ENCODE measurements at places on chromosomes 11 and 22.

- DNase-seq, result no peak
Measured at GRCh38 chr11:35963911-35964310, 20.0 kb downstream of the LDLRAD3 start.

GRCh38 chr11:11089805-11090204 is 232.0 kb upstream of the ZBED5 start:
- no peak for DNase-seq

- no peak for DNase-seq
Measured at GRCh38 chr11:33492596-33492995, 208.0 kb downstream of the C11orf91 start.

- no peak for DNase-seq
Measured at GRCh38 chr22:33880986-33881385, 39.3 kb downstream of the LARGE1 start.

GRCh38 chr22:31393893-31394292 is 5.5 kb upstream of the DRG1 start:
- no peak for DNase-seq

- DNase-seq, result no peak
Measured at GRCh38 chr11:72637926-72638325, 36.3 kb downstream of the PDE2A start.

GRCh38 chr22:49849161-49850020 is 4.3 kb upstream of the ZBED4 start:
- no peak for DNase-seq

- no peak for DNase-seq
Measured at GRCh38 chr11:942823-943222, 17.2 kb downstream of the AP2A2 start.

DNA sequence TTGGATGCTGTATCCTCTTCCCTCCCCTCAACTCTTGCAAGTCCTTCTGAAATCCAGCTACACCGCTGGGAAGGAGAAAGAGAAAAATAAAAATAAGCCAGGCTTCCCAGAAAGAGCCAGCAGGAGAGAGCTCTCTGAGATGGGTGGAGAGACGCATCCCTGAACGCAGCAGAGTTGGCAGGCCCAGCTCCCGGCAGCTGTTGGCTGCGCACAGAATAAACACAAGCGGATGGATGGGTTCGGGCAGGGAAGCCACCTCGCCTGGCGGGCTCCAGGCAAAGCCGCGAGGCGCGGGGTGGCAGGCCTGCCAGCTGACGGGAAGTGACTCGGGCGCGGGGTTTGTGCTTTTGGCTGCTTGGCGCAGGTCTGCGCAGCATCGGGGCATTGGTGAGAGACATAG is 537.7 kb downstream of the MIAT start:
- DNase-seq, result no peak

GRCh38 chr11:121340032-121340580 is 47.5 kb downstream of the SC5D start:
- DNase-seq, result no peak

- no peak for DNase-seq
Measured at GRCh38 chr11:101914341-101914737, 471 bp upstream of the CEP126 start.

DNA sequence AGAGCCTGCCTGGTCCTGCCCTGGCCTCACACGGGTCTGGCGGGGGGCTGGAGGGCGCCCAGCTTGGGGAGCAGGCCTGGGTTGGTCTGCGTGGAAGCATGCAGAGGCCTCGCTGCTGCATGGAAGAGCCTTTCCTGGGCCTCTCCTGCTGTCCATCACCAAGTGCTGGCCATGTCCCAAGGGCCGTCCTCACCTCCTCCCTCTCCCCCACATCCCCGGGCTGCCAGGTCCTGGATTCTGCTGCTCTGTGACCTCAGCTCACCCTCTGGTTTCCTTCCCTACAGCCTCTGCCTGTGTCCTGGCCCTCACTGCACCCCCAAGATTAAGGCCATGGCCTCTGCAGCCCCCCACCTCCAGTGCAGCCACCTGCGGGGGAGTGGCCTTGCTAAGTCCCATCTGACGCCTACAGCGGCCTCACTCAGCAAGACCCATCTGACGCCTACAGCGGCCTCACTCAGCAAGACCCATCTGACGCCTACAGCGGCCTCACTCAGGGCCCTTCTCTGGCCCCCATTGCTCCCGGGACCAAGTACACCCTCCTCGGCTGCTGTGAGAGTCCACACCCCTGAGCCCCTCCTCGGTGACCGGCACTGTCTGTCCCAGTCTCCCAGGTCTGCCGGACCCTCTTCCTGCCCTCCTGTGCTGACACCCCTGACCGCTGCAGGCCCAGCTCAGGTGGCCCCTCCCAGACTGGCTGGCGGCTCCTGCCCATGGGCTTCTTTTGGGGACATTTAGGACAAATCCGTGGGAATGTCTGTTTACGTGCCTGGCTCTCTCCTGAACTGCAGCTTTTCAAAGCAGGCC is 119.5 kb upstream of the B3GAT1 start:
- DNase-seq, result no peak

- DNase-seq, result no peak
Measured at GRCh38 chr22:46968848-46969247, 206.4 kb downstream of the TBC1D22A start.

GRCh38 chr11:14954581-14954980 is 17.6 kb downstream of the CALCA start:
- no peak for DNase-seq

- DNase-seq, result no peak
Measured at GRCh38 chr11:28457481-28458065, 349.4 kb downstream of the METTL15 start.

DNA sequence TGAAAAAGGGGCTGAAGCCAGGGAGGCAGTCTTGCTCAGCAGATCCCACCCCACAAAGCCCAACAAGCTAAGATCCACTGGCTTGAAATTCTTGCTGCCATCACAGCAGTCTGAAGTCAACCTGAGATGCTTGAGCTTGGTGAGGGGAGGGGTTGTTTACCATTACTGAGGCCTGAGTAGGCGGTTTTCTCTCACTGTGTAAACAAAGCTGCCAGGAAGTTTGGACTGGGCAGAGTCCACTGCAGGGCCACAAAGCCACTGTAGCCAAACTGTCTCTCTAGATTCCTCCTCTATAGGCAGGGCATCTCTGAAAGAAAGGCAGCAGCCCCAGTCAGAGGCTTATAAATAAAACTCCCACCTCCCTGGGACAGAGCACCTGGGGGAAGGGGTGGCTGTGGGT is 746.1 kb upstream of the LRRC4C start:
- no peak for DNase-seq

DNA sequence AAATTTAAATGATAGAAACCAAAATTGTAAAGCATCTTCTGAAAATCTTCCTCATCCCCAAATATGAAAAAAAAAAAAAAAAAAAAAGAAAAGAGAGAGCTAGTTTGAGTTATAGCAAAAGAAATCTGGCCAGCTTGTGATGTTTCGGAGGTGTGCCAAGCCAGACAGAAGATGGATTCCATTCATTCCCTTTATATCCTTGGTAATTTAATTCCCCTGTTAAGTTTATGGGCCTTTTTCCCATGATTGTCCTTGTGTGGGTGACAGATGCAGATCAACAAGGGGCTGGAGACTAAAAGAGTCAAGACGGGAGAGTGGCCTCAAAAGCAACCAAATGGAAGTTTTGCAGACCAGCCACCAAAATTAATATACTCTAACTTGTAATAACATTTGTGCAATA is 47.6 kb upstream of the PARVA start:
- DNase-seq, result no peak

DNA sequence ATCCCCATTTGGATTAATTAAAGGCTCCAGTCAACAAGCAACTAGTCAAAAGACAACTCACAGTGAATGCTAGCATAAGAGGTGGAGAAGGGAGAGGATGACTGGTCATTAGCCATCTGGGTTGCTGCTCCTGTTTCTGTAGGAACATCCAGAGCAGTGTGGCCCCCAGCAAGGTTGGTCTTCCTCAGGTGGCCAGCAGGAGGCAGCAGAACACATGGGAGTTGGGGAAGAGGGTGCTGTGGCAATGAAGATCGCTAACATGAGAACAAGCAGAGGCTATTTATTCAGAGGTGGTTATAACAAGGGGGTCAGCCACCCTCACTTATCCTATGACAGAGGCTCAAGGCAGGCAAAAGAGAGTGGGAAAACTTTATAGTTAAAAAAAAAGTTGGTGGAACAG is 21.3 kb downstream of the IZUMO1R start:
- no peak for DNase-seq

GRCh38 chr11:44943696-44944095 is 7.0 kb downstream of the TP53I11 start:
- DNase-seq, result no peak

GRCh38 chr22:38758276-38758945 is 2.6 kb upstream of the SUN2 start:
- DNase-seq, result no peak

- no peak for DNase-seq
Measured at GRCh38 chr11:104917271-104918112, 19.2 kb upstream of the CASP12 start.

- DNase-seq, result no peak
Measured at GRCh38 chr11:35927682-35928081, 16.2 kb upstream of the LDLRAD3 start.

GRCh38 chr22:34055525-34056200 is 135.4 kb upstream of the LARGE1 start:
- DNase-seq, result no peak

DNA sequence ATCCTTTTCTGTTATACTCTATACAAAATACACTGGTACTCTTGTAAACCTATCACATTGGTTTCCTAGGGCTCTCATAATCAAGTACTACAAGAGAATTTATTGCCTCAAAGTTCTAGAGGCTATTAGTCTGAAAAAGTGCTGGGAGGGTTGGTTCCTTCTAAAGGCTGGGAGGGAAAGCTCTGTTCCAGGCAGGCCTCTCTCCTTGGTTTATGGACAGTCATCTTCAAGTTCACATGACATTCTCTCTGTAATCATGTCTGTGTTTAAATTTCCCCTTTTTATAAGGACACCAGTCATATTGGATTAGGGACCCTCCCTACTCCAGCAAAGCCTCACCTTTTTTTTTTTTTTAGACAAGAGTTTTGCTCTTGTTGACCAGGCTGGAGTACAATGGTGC is 9.1 kb downstream of the SLC36A4 start:
- DNase-seq, result no peak

GRCh38 chr11:115664313-115664712 is 160.1 kb upstream of the CADM1 start:
- no peak for DNase-seq

- no peak for DNase-seq
Measured at GRCh38 chr11:57800444-57801182, 39.0 kb downstream of the CTNND1 start.

- DNase-seq, result no peak
Measured at GRCh38 chr11:118211006-118211405, 13.8 kb downstream of the JAML start.

- DNase-seq, result no peak
Measured at GRCh38 chr22:36215981-36216380, 14.4 kb upstream of the APOL4 start.

DNA sequence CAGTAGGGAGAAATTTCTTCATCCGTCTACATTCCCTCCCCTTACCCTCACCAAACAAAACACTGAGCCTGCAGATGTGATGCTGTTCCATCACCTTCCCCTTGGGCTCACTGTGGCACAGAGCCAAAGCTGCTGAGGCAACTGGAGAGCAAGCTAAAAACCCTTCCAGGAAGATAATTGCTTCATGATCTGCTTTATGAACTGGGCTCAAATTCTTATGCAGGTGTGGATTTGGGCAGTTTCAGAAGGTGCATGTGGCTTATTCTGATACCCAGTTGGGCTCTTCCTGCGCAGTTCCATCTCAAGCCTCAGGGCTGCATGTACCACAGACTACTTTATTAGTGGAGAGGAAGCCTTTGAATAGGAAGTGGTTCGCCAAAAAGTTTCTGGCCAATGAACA is 58.3 kb downstream of the AAMDC start:
- no peak for DNase-seq

DNA sequence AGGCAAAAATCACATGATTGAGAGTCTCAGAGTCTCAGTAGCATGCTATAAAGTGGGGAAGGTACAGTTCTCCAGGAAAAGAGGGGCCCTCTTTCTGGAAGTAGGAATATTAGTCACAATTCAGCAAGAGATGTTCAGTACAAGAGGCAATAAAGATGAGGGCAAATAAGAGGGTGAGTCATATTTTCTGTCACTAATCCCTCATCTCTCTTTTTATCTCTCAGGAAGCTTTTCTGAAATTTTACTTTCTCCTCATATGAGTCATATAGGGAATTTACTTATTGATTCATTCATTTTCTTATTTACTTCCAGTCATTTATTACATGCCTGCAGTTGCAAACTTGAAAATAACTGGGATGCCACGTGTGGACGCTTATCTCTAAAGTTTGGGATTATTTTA is 3.4 kb upstream of the NXPE1 start:
- DNase-seq, result no peak

DNA sequence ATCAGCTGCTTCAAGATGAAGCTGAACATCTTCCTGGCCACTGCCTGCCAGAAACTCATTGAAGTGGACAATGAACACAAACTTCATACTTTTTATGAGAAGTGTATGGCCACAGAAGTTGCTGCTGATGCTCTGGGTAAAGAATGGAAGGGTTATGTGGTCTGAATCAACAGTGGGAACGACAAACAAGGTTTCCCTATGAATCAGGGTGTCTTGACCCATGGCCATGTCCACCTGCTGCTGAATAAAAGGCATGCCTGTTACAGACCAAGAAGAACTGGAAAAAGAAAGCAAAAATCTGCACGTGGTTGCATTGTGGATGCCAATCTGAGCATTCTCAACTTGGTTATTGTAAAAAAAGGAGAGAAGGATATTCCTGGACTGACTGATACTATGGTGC is 22.2 kb upstream of the BIRC3 start:
- no peak for DNase-seq

GRCh38 chr22:30649430-30650007 is 13.9 kb downstream of the SLC35E4 start:
- no peak for DNase-seq

- DNase-seq, result no peak
Measured at GRCh38 chr11:109783840-109784239, 309.4 kb upstream of the ZC3H12C start.

DNA sequence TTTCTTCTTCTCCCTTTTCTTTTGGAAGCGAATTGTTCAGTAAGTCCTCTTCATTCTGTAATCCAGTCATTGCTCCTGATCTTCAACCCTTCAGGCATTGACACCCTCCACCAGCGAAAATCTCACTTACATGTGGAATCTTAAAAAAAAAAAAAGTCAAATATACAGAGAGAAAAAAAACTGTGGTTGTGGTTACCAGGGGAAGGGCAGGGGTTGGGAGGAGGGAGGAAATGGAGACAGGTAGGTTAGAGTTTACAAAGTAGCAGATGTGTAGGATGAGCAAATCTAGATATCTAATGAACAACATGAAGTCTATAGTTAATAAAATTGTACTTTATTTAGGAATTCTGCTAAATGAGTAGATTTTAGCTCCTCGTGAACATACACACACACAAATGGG is 17.7 kb upstream of the TMEM123 start:
- no peak for DNase-seq

DNA sequence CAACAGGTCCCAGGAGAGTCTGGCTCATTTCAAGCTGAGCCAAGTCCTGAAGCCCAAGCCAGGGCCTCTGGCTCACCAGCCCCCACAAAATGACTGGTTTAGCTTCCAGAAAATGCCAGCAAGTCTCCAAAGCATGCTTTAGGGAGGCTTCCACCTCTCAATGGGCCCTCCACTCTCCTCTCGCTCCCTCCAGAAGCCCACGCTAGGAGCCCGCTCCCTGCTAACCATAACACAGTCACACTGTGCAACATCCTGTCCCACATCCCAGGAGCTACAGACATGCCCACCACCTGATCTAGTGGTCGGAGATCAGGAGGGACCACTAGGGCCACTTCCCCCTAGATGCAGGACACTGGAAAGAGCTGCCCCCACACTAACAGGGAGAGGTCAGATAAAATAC is 6.9 kb downstream of the SULT4A1 start:
- DNase-seq, result no peak
